ENCODE measurements at places on chromosomes 11 and 22.

DNA sequence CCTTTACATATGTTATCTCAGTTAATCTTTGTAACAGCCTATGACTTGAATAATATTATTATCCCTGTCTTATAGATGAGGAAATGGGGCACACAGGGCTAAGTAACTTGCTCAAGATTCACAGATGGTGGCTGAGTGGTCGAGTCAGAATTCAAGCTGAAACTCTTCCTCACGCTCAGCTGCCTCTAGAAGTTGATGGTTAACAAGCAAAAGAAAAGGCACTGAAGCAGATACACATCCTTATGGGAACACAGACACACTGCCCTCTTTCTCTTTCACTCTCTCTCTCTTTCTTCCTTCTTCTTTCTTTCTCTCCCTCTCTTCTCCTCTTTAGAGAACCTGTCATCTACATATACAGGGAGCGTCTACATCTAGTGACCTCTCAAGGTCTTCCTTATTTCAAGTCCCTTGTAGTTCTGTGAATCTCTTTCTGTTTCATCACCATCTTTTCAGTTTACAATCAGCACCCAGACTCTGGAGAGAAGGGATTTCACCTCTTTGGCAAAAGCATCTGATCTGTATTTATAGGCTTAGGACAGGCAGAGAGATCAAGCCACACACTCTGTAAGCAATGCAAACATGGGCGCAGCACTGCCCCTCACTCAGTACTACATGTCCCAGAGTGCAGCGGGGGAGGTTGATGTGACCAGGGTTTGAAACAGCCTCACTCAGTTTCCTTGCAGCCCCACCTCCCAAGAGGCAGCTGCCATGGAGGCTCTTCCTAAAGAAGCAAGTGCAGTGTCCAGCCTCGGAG is 75.7 kb downstream of the GRAMD1B start:
- H3K36me3 ChIP-seq = no peaks in the 10 kb centered on the region
- no peaks in the 10 kb centered on the region for H3K4me1 ChIP-seq
- DNase-seq = no peak
- no peak overlapping the region for H3K4me3 ChIP-seq
- peak overlapping the region; percentile 33 for H3K27ac ChIP-seq

DNA sequence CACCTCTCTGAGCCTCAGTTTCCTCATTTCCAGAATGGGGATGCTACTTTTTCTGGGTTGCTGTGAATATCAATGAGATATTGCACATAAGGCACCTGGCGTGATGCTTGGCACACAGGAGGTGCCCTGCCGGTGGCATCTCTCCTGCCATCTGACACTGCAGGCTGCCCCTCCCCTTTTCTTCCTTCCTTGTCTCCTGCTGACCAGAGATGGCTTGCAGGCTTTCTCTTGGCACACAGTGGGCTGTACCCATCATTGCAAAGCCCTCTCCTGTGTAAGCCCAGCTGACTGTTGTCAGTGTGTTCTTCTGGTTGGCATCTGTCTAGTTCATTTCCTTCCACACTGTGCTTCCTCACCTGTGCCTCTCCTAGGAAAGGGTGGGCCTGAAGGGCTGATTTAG is 91.7 kb downstream of the MYO18B start:
- no peaks in the 10 kb centered on the region for H3K4me1 ChIP-seq
- no peak for DNase-seq
- H3K36me3 ChIP-seq = no peaks in the 10 kb centered on the region
- no peak overlapping the region for H3K27ac ChIP-seq
- H3K4me3 ChIP-seq = no peak overlapping the region
- H3K27me3 ChIP-seq = no peaks in the 10 kb centered on the region

DNA sequence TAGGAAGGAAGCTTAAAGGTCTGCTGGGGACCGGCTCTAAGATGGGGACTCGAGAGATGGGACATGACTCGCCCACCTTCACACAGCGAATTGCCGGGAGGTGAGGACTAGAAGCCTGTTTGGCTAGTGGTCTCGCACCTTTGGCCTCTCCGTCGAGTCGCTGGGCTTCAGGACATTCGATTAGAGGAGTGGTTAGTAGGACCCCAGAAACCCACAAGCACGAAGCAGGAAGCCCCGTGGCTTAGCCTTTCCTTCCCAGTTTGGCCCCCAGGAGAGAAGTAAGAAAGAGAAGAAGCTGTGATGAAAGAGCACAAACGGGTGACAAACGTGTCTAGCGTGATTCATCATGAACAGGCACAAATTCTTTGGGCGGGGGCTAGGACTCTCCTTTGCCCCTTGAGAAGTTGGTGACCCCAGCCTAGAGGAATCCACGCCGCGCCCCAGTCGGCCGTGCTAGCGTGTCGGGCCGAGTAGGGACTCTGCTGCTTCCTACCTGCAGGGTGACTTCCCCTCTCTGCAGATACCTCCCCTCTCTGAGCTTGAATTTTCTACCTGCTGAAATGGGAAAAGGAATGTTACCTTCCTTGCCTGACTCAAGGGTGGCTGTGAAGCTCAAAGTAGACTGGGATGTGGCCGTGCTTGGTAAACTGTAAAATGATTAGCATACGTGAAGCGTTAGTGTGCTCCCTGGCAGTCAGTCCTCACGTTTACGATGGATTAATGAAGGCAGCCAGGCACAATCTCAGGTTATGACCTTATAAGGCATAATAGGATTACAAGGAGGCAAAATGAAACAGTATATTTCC is 1.1 kb upstream of the ADM start:
- peaks cover 8% of the 10 kb centered on the region for H3K4me1 ChIP-seq
- no peaks in the 10 kb centered on the region for H3K27me3 ChIP-seq
- DNase-seq = no peak
- peak overlapping the region; percentile 84 for H3K4me3 ChIP-seq

- H3K27ac ChIP-seq = no peak overlapping the region
- no peak overlapping the region for H3K4me3 ChIP-seq
- DNase-seq = no peak
- H3K4me1 ChIP-seq = no peaks in the 10 kb centered on the region
- H3K36me3 ChIP-seq = no peaks in the 10 kb centered on the region
These were observed 228.1 kb downstream of the TENM4 start for GRCh38 chr11:79212741-79213190.

GRCh38 chr22:27139935-27140511 is 482.6 kb downstream of the MIAT start:
- peaks cover 3% of the 10 kb centered on the region for H3K4me1 ChIP-seq
- no peaks in the 10 kb centered on the region for H3K27me3 ChIP-seq
- no peaks in the 10 kb centered on the region for H3K36me3 ChIP-seq
- no peak overlapping the region for H3K4me3 ChIP-seq

All from tibial nerve (tissue), 4 donors.